T-cell (primary cell): ENCODE measurements at places on chromosomes 6 and 20.

DNA sequence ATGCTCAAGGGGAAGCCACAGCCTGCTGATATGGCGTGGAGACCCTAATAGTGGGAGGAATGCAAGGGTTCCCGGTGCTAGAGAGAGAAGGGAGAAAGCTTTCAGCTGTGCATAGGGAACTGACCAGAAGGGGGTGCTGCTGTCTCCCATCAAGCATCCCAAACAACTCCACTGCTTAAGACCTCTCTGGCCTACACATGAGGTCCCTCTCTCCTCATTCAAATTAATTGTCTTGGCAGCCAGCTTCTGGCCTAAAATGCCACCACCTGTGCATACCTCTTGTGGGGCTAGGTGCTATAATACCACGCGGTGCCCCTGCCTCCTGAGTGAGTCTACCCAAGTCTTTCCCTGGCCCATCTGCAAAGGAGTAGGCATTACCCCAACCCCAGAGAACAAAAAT is 14.5 kb downstream of the ADISSP start:
- DNase-seq: peak; percentile 59
- peaks cover 12% of the 10 kb centered on the region for H3K36me3 ChIP-seq
- H3K27ac ChIP-seq: no peak overlapping the region
- H3K27me3 ChIP-seq: peaks cover 29% of the 10 kb centered on the region
- H3K4me1 ChIP-seq: no peaks in the 10 kb centered on the region

GRCh38 chr6:26044140-26045064 is 42.8 kb upstream of the HFE start:
- peaks cover 5% of the 10 kb centered on the region for H3K4me1 ChIP-seq
- H3K36me3 ChIP-seq: no peaks in the 10 kb centered on the region
- peak overlapping the region; percentile 90 for H3K27ac ChIP-seq

- no peak for DNase-seq
- H3K36me3 ChIP-seq: no peaks in the 10 kb centered on the region
- H3K4me3 ChIP-seq: no peak overlapping the region
Measured at GRCh38 chr6:131660195-131660594, 23.1 kb downstream of the ENPP3 start.

- no peak overlapping the region for H3K4me3 ChIP-seq
- H3K4me1 ChIP-seq: no peaks in the 10 kb centered on the region
- no peak for DNase-seq
Measured at GRCh38 chr6:105824732-105825131, 261.4 kb upstream of the PRDM1 start.

DNA sequence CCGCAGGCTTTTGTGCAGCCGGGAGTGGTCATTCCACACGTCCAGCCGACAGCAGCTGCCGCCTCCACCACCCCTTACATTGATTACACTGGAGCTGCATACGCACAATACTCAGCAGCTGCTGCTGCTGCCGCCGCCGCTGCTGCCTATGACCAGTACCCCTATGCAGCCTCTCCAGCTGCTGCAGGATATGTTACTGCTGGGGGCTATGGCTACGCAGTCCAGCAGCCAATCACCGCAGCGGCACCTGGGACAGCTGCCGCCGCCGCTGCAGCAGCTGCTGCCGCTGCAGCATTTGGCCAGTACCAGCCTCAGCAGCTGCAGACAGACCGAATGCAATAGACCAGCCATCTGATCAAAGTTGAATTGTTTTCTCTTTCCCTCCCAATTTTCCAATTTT is 10.6 kb downstream of the RBM24 start:
- H3K27me3 ChIP-seq: peaks cover 4% of the 10 kb centered on the region
- H3K4me3 ChIP-seq: no peak overlapping the region
- no peaks in the 10 kb centered on the region for H3K36me3 ChIP-seq
- H3K27ac ChIP-seq: no peak overlapping the region
- H3K4me1 ChIP-seq: no peaks in the 10 kb centered on the region

DNA sequence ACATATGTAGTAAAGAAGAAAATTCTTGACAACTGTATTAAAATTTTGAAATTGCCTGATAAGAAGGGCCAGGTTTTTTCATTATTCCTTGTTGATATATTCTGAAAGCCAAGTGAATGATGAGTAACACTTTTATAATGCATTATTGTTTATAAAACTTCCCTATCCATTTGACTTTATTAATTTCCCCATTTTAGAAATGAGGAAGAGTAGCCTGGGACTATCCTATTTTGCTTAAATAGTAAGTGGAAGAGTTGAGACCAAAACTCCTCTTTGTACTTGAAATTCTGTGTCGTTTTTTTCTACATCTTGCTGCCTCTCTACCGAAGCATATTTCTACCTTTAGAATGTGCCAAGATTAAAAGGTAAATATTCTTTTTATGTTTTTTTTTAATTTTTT is 39.7 kb downstream of the TRMT11 start:
- no peak overlapping the region for H3K27ac ChIP-seq
- no peak for DNase-seq
- no peak overlapping the region for H3K4me3 ChIP-seq
- H3K36me3 ChIP-seq: no peaks in the 10 kb centered on the region

DNA sequence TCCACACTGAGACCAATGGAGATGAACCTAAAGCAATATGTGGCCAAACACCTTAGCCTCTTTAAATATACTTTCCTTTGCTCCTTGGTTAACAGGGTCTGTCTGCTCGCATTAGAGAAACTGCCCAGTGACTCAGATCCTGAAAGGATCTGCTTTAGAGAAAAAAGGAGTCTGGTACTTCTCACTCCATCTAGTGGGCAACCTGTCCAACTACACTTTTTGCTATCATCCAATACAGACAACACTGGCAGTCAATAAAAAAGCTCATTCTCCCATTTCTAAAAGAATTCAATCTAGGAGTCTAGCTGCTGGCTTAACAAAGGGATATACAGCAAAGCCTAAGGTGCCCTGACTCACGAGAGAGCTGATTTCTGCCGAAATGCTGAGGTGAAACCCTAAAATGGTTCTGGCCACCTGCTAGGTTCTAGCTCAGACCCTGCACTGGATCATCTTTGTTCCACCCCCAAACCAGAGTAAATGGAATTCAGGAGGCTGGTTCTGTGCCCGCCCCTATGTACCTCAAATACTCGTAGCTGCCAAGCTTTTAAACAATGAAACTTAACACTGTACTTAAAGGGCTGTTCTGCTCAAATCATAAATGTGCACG is 11.5 kb downstream of the GNL1 start:
- H3K36me3 ChIP-seq: peaks cover 27% of the 10 kb centered on the region
- DNase-seq: no peak
- H3K4me1 ChIP-seq: peaks cover 26% of the 10 kb centered on the region
- H3K27ac ChIP-seq: peak overlapping the region; percentile 17
- no peaks in the 10 kb centered on the region for H3K27me3 ChIP-seq

- H3K4me3 ChIP-seq: no peak overlapping the region
- no peaks in the 10 kb centered on the region for H3K36me3 ChIP-seq
- H3K27me3 ChIP-seq: no peaks in the 10 kb centered on the region
- no peak for DNase-seq
- no peak overlapping the region for H3K27ac ChIP-seq
Measured at GRCh38 chr6:70790483-70791224, 123.0 kb downstream of the SMAP1 start.

DNA sequence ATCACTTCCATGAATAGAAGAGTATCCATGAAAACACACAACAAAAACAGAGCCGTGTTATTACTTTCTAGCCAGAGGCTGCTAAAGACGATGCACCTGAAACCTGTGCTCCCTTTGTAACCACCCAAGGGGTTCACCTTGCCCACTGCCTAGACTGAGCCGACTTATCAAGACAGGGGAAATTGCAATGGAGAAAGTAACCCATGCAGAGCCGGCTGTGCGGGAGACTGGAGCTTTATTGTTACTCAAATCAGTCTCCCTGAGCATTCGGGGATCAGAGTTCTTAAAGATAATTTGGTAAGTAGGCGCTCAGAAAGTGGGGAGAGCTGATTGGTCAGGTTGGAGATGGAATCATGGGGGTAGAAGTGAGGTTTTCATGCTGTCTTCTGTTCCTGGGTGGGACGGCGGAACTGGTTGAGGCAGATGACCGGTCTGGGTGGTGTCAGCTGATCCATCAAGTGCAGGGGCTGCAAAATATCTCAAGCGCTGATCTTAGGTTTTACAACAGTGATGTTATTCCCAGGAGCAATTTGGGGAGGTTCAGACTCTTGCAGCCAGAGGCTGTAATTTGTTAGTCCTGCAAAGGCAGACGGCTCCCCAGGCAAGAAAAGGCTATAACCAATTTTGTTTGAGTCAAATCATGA is 366.6 kb downstream of the PREX1 start:
- no peak overlapping the region for H3K27ac ChIP-seq
- H3K27me3 ChIP-seq: peaks cover 15% of the 10 kb centered on the region
- no peak for DNase-seq
- H3K4me3 ChIP-seq: no peak overlapping the region
- no peaks in the 10 kb centered on the region for H3K36me3 ChIP-seq

GRCh38 chr20:19074356-19074755 is 138.1 kb upstream of the SLC24A3 start:
- peaks cover 4% of the 10 kb centered on the region for H3K27me3 ChIP-seq
- H3K4me3 ChIP-seq: no peak overlapping the region
- no peak overlapping the region for H3K27ac ChIP-seq

DNA sequence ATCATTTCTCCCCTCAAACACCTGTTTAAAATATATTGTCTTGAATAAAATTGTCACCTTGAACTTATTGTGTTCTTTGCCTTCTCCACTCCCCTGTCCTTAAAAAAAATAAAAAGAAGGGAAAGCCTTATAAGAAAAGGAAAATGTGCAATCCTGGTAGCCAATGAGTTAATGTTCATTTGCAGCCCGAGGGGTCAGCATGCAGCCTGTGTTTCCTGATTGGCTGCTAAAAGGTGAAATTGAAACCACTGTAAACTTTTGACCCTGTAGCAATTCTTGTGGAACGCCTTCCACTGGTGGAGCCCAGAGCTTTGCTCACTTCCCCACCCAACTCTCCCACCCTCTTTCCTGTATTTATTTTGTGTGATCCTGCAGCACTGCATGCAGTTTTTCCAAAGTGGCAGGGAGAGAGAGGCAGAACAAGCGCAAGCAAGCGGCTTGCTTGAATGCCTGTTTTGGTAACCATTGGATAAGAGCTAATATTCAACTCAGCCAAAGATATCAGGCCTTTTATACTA is 74.9 kb downstream of the NCOA3 start:
- peaks cover 17% of the 10 kb centered on the region for H3K4me1 ChIP-seq
- H3K36me3 ChIP-seq: no peaks in the 10 kb centered on the region
- H3K27ac ChIP-seq: no peak overlapping the region
- no peak overlapping the region for H3K4me3 ChIP-seq
- no peaks in the 10 kb centered on the region for H3K27me3 ChIP-seq

DNA sequence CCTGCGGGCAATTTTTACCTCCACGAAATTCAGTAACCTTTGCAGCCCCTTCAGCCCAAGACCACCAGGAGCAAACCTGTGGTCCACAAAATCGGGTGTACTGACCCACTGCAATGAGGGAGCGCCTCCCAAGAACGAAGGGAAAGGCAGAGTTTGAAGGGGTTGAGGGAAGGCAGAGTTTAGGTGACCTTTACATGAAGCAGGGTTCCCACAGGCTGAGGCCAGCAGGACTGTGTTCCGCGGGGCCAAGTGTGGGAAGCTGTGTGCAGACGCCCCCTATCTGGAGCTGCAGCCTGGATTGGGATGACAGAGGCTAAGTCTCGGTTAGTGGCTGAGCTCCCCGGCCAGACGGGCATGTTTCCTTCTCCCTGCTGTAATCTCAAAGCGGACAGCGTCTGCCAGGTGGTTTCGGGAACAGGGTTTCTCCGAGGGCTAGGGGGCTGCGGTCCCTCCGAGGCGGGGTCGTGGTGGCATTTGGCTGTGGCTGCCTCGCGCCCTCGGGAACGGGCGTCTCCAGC is 826 bp upstream of the PYGB start:
- peak overlapping the region; percentile 38 for H3K27ac ChIP-seq
- no peak for DNase-seq
- H3K36me3 ChIP-seq: no peaks in the 10 kb centered on the region
- H3K4me1 ChIP-seq: peaks cover 29% of the 10 kb centered on the region

GRCh38 chr20:19784511-19785172 is 26.6 kb downstream of the RIN2 start:
- no peaks in the 10 kb centered on the region for H3K4me1 ChIP-seq
- no peak overlapping the region for H3K27ac ChIP-seq
- no peak overlapping the region for H3K4me3 ChIP-seq
- no peak for DNase-seq
- H3K27me3 ChIP-seq: no peaks in the 10 kb centered on the region

DNA sequence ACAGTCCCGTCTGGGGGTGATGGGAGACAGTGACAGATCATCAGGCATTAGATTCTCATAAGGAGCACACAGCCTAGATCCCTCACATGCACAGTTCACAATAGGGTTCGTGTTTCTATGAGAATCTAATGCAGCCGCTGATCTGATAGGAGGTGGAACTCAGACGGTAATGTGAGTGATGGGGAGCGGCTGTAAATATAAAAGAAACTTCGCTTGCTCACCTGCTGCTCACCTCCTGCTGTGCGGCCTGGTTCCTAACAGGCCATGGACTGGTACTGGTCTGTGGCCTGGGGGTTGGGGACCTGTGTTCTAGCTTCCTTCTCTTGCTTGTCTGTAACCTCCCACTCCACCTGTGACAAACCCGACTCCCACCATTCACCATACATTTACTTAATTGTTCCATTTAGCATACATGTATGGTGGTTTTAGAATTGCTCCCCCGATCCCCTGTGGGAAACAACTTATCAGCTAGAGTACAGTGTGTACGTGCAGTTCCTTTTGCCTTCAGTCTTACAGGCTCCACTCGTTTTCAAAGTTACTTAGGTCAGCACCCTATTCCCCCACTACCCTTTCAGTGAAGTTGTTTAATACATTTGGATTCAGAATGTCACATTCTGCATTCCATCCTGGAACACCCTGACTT is 4.0 kb downstream of the MANBAL start:
- no peak for DNase-seq
- no peaks in the 10 kb centered on the region for H3K27me3 ChIP-seq
- peaks cover 3% of the 10 kb centered on the region for H3K36me3 ChIP-seq
- no peak overlapping the region for H3K4me3 ChIP-seq
- H3K4me1 ChIP-seq: peaks cover 3% of the 10 kb centered on the region

GRCh38 chr6:105102186-105102585 is 77.6 kb downstream of the POPDC3 start:
- no peaks in the 10 kb centered on the region for H3K4me1 ChIP-seq
- H3K27me3 ChIP-seq: peaks cover 9% of the 10 kb centered on the region
- DNase-seq: no peak
- H3K4me3 ChIP-seq: no peak overlapping the region
- no peak overlapping the region for H3K27ac ChIP-seq
- no peaks in the 10 kb centered on the region for H3K36me3 ChIP-seq

DNA sequence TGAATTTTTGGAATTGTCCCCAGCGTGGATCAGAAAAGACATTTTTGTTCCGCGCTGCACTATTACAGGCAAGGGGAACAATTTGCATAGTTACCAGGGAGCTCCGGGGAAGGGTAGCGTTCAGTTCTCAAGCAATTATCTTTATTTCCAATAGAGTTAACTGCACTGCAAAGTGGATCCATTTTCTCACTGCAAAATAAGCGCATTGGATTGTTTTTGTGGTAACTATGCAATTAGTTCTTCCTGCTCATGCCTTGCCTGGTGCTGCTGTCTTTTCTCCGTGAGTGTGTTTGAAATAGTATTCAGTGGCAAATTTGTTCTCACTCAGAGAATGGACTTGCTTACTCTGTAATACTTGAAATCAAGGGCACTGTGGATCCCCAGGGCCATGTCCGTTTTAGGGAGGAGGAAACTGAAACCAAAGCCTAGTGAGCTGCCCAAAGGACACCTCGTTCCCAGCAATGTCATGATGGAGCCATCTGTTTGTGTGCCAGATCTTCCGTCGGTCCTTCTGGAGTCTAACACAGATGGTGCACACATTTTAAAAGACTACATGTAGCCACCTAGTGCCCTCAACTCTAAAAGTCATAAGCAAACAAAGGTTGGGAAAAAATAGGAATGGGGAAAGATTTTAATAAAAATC is 7.4 kb upstream of the PCK1 start:
- H3K4me3 ChIP-seq: no peak overlapping the region
- DNase-seq: no peak
- no peak overlapping the region for H3K27ac ChIP-seq
- H3K4me1 ChIP-seq: no peaks in the 10 kb centered on the region
- H3K27me3 ChIP-seq: peaks cover 13% of the 10 kb centered on the region
